ENCODE measurements at places on chromosomes 3 and 15.

DNA sequence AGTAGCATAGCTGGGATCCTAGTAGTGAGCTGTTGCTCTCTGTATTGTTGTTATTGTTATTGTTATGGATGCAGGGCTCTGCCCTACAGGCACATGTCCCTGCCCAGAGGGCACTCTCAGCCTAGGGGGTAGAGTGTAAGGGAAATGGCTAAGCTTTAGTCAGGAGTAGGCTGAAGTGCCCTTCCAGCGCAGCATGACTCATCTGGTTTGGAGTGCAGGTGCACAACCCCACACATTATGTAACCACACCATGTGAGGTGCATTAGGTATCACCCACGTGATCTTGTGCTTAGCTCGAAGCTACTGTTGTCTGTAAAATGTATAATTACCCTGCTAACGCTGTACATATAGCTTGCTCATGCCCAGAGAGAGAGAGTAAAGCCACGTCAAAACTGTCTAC lies 48.3 kb upstream of the TIPARP start:
- DNase-seq, result no peak

DNA sequence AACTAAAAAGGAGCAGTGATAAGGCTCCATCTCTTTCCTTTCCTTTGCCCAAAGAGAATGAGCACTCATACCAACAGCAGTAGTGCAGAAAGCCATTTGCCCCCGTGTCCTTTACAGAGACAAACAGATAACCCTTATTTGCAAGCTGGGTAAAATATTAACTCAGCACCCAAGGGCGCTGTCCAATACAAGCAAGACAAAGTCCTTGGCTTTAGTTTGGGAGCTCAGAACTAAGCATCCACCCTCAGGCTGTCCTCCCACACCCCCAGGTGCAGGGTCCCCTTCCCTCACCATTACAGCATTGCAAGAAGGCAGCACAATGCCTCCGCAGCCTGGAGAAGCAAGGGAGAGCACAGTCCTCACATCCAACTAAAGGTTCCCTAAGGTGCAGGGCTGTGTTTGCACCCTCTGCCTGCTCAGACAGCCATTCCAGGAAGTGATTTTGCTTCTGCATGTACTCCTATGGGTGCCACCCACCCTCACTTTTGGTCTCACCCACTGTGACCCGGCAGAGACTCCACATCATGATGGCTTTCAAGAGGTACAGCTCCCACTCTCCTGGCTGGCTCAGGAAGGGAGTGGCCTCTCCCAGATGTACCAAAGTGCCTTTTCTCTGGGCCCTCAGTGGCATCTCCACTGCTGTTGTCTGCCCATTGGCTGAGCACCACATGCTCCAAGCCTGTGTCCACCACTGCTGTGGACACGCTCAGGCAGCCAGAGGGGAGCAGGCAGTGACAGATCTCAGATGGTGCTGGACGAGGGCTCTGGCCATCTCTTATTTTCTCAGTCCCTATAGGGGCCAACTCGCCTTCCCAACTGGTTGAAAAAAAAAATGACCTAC lies 34.1 kb upstream of the HES1 start:
- no peak for DNase-seq

- no peak for DNase-seq
Measured at GRCh38 chr15:40412095-40412759, 6.6 kb downstream of the IVD start.

GRCh38 chr15:94306700-94307650 lies 75.6 kb downstream of the MCTP2 start:
- DNase-seq, result peak; percentile 40

GRCh38 chr3:79047581-79047980 lies 720.2 kb downstream of the ROBO1 start:
- DNase-seq, result no peak

DNA sequence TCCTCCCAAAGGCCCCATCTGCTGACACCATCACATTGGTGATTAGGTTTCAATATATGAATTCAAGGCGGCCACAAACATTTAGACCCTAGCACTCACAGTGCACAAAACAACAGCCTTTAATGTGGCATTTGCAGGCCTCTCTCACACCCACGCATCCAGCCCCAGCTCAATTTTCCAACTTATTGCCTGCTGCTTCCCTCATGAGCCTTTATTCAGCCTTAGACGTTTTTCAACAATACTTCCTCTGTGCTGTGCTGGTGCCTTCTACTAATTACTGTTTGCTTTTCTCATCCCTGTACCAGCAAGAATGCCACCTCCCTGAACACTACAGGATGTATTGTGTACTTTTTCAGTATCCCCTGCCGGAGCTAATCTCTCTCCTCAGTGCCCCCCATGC lies 334.6 kb downstream of the GABRB3 start:
- DNase-seq, result no peak

DNA sequence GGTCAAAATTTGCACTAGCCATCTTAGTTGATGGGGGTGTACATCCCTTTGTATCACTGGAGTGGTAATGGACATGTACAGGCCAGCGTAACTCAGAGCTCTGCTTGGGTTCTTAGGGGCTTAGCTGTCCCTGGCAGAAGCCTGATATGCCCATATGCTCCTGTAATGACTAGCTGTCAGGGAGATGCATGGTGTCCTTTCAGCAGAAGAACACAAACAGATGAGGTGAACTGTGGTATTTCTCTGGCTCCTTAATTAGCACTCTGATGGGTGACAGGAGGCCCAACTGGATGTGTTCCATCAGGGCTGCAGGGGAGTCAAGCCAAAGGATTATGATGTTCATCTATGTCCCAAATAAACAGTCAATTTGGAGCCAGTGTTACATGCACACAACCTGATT lies 774.5 kb downstream of the AGBL1 start:
- DNase-seq, result no peak

GRCh38 chr3:165359005-165359404 lies 162.8 kb upstream of the SLITRK3 start:
- no peak for DNase-seq

DNA sequence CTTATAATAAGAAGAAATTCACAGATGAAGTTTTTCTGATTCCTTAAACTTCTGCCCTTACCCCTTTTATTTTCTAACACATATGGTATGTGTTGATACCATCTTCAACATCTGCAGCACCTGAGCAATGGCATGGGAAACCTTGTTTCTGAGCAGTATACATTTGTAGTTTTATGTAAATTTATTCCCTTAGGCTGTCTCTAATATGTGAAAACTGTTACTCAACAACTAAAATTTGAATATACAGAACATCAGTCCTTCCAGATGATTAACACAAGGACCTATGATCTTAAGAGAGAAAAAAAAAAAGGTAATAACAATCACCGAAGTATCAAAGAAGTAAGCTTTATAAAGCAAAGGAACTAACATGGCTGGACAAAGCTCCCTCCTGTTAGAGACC lies 190.5 kb downstream of the TBC1D5 start:
- no peak for DNase-seq

GRCh38 chr3:138234401-138235179 lies 47.5 kb downstream of the ARMC8 start:
- DNase-seq, result no peak

DNA sequence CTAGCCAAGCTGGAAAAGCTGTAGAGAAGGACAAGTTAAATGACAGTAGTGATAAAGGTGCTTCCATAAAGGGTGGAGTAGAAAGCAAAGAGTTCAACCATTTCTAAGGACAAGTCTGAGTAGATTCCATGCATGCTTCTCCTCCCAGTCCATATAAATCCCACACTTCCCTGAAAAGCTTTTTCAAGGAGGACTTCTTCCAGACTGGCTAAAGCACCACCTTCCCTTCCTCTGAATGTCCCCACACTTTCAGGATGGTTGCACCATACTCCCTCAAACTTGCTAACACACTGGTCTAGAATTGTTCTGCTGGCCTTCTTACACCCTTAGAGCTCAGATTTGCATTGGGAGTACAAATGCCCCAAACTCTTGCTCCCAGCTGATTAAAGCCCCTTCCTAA lies 40.9 kb downstream of the FBN1 start:
- no peak for DNase-seq

GRCh38 chr3:105274536-105274935 lies 92.2 kb upstream of the ALCAM start:
- DNase-seq, result no peak

DNA sequence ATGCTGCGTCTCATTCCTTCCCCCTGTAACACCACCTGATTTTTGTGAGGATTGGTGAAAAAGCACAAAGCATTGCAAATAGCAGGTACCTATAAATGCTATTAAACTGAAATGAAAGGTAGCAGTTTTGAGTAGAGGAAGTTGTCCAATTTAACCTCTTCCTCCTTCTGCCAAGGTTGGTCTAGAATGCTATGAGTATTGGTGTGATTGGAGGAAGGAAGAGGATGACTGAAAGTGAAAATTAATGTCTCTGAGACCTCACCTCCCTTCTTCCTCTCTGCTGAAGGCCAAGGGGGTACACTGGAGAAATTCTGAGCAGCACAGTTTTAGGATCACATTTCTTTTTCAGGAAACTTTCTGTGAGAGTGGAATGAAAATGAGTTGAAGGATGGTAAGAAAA lies 94.4 kb downstream of the DTWD1 start:
- DNase-seq, result no peak

DNA sequence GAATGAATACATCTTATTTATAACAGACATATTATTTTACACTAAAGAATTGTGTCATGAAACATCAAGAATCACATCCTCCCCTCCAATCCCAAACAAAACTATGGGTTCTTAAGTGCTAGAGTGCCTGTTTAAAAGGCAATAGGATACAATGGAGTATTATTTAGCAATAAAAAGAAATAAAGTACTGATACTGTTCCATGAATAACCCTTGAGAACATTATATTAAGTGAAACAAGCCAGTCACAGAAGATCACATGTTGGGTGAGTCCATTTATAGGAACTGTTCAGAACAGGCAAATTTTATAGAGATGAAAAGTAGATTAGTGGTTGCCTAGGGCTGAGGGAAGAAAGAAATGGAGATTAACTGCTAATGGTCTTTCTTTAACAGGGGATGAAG lies 86.5 kb downstream of the ANKRD28 start:
- no peak for DNase-seq

DNA sequence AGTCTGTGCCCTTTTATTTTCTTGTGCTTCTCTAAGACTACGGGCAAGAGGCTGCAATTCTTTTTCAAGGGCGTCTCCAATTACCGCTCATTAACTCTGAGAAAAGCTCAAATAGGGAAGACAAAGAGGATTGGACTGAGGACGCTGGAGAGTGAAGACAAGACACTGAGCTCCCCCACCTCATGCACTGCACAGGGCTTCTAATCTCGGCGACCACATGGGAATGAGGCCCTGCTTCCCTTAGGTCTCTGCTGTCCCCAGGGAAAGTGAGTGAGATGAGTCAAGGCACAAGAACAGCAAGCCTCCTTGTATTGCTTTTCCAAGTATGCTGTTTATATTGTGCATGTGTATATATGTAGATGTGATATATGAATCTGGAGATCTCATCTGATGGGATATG lies 392.2 kb upstream of the CFAP20DC start:
- no peak for DNase-seq

GRCh38 chr3:139729300-139729699 lies 51.5 kb upstream of the NMNAT3 start:
- DNase-seq, result no peak

- DNase-seq, result no peak
Measured at GRCh38 chr3:192825657-192826200, 91.9 kb downstream of the MB21D2 start.

GRCh38 chr3:149717391-149718056 lies 34.8 kb downstream of the COMMD2 start:
- DNase-seq, result no peak

DNA sequence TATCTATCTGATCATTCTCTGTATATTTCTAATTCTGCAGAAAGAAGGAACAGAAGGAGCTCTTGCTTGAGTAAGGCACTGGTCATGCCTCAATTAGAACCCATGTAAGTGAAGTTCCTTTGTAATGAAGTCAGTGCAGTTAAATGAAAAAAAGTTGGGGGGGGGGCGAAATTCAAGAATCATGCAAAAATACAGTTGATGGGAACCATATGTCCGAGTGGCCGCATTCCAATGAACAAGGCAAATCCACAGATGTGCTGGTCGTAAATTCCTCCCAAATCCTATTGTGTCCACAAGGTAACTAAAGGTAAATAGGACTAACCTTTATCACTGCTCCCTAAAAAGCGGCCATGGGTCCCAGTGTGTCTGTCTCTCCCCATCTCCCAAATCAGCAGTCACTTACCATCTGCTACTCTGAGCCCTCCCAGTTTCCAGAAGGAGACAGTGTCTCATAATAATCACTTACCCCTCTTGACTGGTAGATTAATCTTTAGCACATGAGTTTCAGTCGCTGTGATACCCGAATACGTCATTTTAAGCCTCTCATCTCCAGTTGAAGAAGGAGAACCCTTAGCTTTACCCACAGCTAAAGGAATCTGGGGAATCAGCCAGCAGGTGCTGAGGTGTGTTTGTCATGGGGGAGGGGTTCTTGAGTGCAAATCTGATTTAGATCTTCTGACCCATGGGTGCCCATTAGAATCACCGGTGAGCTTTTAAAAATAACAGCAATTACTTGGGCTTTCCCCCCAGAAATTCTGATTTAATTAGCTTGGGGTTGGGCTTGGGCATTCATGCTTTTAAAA lies 56.3 kb upstream of the EPHB3 start:
- no peak for DNase-seq

DNA sequence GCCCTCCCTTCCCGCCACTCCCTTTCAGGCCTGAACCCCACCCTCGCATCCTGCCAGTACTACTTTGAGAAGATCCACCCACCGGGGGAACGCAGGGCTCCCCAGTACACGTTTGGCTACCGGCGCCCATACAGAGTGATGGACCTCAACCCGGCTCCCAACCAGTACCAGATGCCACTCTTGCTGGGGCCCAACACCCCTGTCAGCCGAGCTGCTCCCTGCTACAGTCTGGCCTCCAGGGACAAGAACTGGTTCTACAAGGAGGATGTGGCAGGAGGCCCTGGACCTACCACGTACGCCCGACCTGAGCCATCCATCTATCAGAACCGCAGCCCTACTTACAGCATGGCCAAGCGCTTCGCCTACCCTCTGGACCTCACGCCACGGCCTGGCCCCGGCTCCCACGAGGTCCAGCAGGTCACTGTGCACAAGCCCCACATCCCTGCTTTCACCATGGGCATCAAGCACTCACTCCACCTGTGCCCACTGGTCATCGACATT lies 14.4 kb upstream of the CSPG4 start:
- no peak for DNase-seq

GRCh38 chr3:179301645-179302044 lies 21.2 kb upstream of the ZNF639 start:
- no peak for DNase-seq

DNA sequence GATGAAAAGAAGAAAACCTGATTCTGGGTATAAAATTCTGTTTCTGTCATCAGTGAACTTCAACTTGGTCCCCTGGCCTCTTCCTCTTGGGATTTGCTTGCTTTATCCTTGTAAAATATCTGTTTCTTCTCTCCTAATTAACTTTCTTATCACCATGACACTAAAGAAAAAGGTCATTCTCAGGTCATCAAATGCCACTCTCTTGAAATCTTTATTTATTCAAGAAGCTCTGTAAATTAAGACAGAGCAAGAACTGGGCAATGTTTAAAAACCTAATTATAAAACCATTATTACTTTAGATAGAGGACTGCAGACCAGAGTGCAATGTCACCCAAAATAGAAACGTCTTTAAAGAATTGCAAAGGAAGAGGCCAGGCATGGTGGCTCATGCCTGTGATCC lies 6.0 kb upstream of the LIPC start:
- no peak for DNase-seq

Measured in natural killer cell (primary cell).